ENCODE measurements at places on chromosomes 13 and 19.

- no peak for DNase-seq
These were observed 42.5 kb downstream of the MBNL2 start for GRCh38 chr13:97264663-97265062.

GRCh38 chr19:11355160-11356073, at the start of gene PLPPR2:
Gene PLPPR2, plus strand, starts transcription at chr19:11355432. Its CDS starts 2,242 bp downstream, at chr19:11357674.
- DNase-seq, result peak; percentile 86

DNA sequence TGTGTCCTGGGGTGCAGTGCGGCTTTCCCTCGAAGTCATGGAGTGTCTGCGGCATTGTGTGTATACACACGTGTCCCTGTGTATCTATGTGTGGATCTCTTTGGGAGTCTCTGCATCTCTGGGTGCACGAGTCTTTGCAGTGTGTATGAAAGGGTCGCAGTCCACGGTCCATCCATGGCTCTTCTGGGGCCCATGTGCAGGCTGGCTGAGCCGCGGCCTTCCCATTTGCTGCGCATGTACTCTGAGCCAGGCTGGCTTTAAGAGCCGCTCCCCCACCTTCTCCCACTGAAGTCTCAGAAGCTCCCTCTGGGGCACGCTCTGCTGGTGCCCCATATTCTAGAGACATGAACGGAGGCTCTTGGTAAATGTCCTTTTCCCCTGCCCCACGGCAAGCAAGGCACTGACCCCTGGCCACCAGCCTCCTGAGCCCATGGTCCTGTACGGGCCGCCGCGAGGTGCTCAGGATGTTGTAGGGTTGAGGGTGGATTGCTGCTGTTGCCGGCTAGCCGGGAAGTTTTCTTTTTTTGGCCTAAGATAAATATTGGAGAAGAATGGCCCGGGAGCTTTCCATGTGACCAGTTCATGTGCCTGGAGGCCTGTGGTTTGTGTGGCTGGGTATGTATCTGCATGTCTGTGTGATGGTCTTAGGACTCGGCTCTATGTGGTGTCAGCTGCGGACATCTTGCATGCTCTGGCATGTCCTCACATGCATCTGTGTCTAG, 31.9 kb downstream of the PAK4 start:
- DNase-seq, result no peak

DNA sequence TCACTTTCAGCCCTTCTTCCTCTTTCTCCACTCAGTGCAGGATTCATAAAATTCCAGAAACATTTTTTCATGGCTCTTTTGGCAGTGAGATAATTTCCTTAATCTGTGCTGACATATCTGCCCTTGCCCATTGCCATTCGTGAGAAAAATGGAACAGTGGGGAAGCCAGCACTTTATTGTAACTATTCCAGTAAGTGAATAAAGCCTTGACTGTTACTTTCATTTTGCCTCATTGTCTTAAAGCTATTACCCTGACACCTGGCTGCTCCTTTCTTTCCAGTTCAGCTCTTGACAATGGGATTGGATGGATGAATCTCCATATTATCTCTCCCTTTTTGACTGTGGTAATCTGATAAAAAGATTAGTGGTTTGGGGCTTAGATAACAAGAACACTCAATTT, 1068.1 kb upstream of the PCDH20 start:
- DNase-seq, result no peak

- peak; percentile 83 for DNase-seq
These were observed 10.4 kb upstream of the TYK2 start for GRCh38 chr19:10390652-10391286.

- DNase-seq, result peak; percentile 79
These were observed at the start of gene KCTD15 for GRCh38 chr19:33796164-33796875. Gene KCTD15, plus strand, starts transcription at chr19:33796870. Its CDS starts 3,585 bp downstream, at chr19:33800455.

DNA sequence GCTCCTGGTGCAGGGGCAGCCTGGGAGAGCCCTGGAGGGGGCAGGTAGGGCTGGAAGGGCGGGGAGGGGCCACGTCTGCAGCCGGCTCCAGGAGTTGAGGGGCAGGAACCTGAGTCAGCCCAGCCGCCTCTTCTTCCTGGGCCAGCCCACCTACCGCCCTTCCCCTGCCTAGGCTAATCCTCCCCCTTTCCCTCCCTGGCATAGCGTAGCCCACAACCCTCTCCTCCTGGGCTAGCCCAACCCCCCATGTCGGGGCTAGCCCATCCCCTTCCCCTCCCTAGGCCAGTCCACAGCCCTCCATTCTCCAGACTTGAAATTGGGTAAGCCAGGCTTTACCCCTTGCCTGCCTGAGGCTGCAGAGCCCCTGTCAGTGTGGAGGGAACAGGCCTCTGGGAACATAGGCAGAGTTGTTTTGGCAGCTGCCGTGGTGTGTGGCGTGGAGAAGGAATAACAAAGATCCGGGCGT, 20.6 kb upstream of the WDR18 start:
- no peak for DNase-seq

DNA sequence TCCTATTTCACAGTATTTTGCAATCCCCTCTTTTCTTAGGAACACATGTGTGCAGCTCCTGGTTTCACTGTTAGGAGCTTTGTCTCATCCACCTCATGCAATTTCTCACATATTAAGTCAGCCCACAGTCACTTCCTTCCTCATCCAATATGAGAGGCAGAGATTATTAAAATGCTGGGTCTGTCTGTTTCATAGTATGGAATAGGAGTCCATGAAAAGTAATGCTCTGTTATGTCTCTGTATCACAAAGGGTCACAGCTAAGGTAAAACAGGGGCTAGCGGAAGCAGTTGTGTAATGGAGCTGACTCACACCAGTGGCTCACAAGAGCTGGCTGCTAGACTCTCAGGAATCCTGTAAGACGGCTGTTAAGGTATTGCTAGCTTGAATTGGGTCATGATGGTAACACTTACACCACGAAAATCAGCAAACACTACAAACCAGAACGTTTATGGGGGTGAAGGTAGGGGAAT, 216.5 kb downstream of the EFNB2 start:
- peak; percentile 55 for DNase-seq

DNA sequence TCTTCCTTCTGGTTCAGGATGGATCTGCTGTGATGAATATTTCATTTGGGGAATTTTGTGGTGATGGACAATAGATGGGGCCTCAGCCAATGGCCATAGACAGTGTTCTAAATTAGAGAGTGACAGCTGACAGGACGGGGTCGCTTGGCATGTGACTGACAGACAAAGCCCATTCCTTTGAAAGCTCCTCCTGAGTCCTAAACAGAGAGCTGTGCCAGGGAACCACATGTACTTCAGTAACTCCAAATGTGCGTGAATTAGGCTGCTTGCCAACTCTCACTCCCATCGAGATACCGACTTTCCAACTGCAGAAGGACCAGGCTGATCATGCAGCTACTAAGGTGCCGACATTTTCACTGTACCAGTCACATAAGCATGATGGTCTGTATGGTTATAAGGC, 187.7 kb downstream of the SHISA2 start:
- DNase-seq, result no peak

GRCh38 chr13:25992076-25992475, 59.7 kb downstream of the SHISA2 start:
- DNase-seq, result no peak

GRCh38 chr19:30879225-30879624, 470.0 kb downstream of the TSHZ3 start:
- no peak for DNase-seq

GRCh38 chr19:292281-292884, 1.2 kb upstream of the PLPP2 start:
- no peak for DNase-seq

- DNase-seq, result no peak
These were observed 26.5 kb downstream of the COMP start for GRCh38 chr19:18764591-18765051.

DNA sequence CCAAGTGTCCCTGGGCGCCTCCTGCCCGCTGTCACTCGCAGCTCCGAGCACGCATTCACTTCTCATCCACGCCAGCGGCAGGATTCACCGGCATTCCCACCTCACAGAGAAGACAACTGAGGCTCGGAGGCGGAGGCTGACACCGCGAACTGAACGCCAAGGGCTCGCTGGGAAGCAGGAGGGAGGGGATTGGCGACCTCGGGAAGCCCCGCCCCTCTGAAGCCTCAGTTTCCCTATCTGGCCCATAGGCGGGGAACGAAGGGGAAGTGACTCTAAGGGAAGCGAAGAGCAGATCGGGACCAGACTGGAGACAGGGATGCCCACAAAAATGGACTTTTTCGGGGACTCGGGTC, 256 bp downstream of the MICOS13 start:
- DNase-seq, result no peak

- DNase-seq, result no peak
These were observed 369.9 kb downstream of the PCDH9 start for GRCh38 chr13:66859934-66860877.

GRCh38 chr19:3480383-3481091, at the start of gene SMIM24:
Gene SMIM24, minus strand, starts transcription at chr19:3480525. Its CDS starts 62 bp downstream, at chr19:3480463.
- no peak for DNase-seq

- DNase-seq, result no peak
These were observed 263.4 kb downstream of the FGF9 start for GRCh38 chr13:21934284-21934683.

GRCh38 chr13:93398167-93399035, 171.8 kb downstream of the GPC6 start:
- no peak for DNase-seq

DNA sequence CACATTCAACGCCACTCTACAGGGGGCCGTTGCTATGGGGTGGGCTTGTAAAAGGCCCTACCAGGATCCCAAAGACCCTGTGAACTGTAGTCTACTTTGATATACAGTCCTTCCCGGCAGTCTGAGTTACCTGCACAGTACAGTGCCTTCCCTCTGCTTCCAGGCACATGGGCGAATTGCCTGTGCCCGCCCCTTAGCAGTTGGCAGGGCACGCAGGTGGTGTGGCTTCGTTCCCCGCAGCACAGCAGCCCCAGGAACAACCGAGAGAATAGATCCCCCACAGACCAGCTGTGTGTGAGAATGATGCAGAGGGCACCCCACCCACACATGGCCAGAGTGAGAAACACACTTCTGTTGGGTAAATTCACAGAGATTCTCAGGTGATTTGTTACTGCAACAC, 60.6 kb downstream of the MRPL57 start:
- no peak for DNase-seq

DNA sequence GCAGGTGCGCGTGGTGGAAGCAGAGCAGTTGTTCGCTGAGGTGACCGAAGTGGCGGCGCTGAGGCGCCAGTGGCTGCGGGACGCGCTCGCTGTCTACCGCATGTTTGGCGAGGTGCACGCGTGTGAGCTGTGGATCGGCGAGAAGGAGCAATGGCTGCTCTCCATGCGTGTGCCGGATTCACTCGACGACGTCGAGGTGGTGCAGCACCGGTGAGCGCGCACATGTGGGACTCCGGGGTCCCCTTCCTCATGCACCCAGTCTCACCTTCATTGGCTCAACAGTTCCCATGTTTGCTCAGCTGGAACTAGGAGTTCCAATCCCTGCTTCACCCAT, 46.5 kb downstream of the SPTBN4 start:
- DNase-seq, result no peak

- no peak for DNase-seq
These were observed 25.2 kb upstream of the KATNAL1 start for GRCh38 chr13:30332456-30333143.

GRCh38 chr19:51637362-51637978, 7.3 kb upstream of the SIGLEC5 start:
- peak; percentile 31 for DNase-seq

GRCh38 chr19:55454787-55455243, 6.6 kb downstream of the ISOC2 start:
- peak; percentile 61 for DNase-seq

GRCh38 chr19:8335343-8336071, 7.6 kb downstream of the KANK3 start:
- DNase-seq, result peak; percentile 38

DNA sequence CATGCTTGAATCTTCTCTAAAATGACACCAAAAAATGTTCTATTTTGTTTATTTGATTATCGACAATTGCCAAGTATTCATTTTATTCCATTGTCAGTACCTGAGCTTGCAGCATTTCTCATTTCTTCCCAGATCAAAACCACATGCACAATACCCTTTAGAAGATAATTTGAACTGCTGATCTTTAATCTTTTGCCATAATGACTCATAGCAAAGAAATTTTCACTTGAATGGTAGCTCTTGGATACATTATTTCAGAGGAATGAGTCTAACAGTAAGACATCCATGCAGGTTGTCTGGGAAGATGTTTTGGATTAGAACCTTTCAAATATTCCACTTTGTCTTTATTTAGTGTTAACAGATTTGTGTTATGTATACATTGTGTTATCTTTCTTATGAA, 42.0 kb upstream of the RXFP2 start:
- DNase-seq, result no peak

GRCh38 chr13:49373716-49374115, 70.1 kb downstream of the CAB39L start:
- no peak for DNase-seq

DNA sequence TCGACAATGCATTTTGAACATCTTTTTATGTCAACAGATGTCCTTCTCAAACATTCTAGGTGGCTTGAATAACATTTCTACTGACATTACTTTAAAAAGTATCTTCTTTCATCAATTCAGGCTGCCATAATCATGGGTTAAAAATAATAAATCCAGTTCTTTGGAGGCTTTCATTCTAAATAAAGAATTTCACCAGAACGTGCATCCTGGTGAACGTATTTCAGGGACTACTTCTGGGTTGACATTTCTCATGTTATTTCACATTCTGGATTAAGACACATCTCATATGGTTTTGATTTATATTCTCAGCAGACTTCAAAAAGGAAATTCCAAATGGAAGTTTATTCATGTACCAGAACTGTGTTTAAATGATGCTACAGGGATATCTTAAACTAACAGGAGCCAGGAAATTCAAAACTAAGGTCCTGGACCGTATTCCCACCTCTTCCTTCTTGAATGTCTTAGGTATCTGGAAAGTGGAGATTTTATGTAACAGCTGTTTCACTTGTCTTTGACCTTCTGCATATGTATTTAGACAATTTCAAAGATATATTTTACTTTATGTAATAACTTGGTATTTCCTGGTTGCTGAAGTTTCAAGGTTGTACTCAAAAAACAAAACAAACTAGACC, 107.2 kb downstream of the STARD13 start:
- no peak for DNase-seq

- no peak for DNase-seq
These were observed 19.6 kb downstream of the C2CD4C start for GRCh38 chr19:389255-389934.

GRCh38 chr19:1620502-1620901, 15.2 kb upstream of the UQCR11 start:
- no peak for DNase-seq

GRCh38 chr13:43405457-43405856, 381.3 kb downstream of the ENOX1 start:
- peak; percentile 7 for DNase-seq

GRCh38 chr19:15466851-15467733, 2.7 kb upstream of the RASAL3 start:
- peak; percentile 98 for DNase-seq

DNA sequence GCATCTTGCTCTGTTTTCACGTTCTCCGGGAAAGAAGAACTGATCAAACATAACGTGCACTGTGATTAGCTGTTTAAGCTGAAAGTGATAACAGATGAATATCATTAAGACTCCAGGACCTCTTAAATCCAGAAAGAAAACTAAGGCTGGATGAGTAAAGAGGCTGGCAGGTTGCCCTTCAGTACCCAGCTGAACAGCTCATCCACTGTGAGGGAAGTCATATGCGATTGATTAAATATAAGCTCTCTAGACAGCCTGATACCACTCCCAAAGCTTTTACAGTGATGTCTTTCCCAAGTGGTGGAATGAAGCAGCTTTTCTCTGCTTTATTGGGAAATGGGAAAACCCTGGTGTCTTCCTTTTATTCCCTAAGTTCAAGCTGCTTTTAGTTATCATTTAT, 116.9 kb downstream of the EFNB2 start:
- no peak for DNase-seq
